ENCODE measurements at places on chromosomes 13 and 19.

- no peak for DNase-seq
These were observed 297.2 kb downstream of the DCT start for GRCh38 chr13:94182185-94182761.

DNA sequence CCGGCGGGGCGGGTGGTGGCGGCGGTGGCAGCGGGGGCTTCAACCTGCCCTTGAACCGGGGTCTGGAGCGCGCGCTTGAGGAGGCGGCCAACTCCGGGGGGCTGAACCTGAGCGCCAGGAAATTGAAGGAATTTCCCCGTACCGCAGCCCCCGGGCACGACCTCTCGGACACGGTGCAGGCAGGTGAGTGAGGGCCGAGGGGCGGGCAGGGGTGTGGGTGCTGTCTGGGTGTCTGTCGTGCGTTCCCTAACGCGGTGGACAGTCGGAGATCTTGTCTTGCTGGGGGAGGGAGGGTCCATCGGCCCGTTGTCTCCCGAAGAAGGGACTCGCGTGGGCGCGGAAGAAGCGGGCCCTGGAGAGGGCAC lies 533 bp downstream of the LRCH1 start:
- peak; percentile 45 for DNase-seq

- DNase-seq: no peak
These were observed 60.6 kb upstream of the ZNF724 start for GRCh38 chr19:23310729-23311211.

- peak; percentile 26 for DNase-seq
These were observed 1.5 kb downstream of the GSX1 start for GRCh38 chr13:27793507-27794367.

GRCh38 chr19:50667759-50668231 lies 18.6 kb downstream of the C19orf81 start:
- DNase-seq: no peak

DNA sequence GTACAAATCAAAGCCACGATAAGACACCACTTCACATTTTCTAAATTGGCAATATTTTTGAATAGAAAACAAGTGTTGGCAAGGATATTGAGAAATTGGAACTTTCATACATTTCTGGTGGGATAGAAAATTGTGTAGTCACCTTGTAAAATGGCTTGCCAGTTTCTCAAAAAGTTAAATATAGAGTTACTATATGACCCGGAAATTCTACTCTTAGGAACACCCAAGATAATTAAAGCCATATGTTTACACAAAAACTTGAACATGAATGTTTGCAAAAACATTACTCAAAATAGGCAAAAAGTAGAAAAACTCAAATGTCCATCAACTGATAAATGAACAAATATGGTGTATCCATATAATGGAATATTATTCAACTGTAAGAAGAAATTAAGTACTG lies 552.5 kb downstream of the TBC1D4 start:
- no peak for DNase-seq

DNA sequence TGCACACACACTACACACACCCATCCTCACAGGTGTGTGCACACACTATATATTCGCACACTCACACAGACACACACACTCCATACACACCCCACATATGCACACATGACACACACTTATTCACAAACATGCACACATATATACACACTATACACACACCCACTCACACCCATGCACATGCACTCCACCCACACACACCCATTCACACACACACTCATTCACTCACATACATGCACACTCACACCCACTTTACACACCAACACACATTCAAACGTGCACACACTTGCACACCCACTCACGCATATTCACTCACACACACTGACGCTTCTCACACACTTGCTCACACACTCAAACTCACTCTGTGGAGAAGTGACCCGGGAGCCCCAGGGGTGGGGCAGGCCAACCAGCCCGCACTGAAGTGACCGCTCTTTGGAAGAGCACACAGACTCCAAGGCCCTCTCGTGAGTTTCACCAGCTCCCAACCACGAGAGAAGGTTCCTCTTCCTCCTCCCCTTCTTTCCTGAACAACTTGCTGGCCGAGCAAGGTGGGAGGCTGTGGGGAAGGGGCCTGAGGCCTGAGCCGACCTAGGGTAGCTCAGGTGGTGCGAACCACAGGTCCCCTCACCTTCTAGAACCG lies 86.1 kb upstream of the TM9SF2 start:
- DNase-seq: no peak

DNA sequence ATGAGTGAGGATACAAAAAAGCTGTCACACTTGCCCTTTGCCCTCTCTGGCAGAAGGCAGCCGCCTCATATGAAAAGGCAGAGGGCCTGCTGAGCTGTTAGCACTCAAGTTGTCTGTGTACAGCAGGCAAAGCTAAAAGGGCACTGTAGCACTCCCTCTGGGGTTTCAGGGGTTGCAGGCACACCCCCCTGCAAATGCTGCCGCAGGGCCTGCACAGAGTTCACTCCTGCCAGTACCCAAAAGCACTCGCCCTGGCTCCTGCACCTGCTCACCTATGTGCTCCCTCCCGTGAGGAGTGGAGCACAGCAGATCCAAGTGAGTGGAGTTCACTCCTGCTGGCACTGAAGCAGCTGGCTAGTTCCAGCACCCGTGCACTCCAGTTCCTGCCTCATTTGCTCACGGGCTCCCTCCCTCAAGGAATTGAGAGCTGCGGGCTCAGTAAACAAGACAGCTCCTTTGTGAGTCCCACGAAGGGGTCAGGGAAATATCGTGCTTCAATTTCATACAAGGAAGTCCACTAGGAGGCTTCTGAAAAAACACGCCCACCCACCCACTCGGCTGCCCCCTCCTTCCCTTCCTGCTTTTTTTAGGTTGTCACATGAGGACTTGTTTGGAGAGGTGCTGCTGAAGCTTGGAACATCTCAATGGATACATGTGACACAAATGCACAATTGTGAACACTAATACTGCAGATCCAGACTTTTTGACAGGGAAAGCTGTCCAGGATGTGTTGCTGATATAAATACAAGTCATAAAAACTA lies 9.9 kb upstream of the RCBTB2 start:
- peak; percentile 44 for DNase-seq

DNA sequence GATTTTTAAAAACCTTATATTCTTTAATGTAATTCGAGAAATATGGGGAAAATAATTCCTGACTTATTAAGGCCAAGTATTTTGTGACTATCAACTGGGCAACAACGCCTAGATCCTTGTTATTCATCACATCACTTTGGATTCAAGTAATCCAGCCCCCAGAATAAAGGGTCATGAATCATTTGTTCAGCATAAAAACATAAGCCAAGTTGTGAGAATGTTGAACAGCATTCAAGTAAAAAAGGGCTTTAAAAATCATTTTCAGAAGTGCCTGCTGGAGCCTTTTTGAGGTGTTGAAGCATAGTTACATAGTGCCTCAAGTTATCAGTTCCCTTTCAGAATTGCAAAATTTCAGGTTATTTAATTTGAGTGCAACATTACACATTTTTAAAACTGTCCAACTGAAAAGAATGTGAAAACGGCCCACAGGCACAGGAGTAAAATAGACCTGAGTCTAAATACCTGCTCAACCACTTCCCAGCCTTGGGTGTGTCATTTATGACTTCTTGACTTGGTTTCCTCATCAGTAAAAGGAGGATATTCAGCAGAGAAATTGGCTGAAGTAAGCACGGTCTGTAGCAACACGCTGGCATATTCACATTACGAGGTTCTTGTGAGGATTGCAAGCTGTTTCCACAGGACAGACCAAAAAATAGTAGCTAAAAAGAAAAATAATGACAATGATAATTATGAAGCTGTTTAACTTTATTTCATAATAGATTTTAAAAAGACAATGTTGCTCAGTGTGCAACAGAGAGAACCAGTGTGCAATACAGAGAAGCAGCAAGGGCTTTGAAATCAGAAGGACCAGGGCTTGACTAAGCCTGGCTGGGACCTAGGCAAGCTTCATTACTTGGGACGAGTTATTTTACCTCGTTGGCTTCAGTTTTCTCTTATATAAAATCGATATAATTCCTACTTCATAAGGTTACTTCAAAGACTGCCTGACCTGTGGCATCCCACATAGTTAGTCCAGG lies 56.6 kb downstream of the MBNL2 start:
- no peak for DNase-seq

DNA sequence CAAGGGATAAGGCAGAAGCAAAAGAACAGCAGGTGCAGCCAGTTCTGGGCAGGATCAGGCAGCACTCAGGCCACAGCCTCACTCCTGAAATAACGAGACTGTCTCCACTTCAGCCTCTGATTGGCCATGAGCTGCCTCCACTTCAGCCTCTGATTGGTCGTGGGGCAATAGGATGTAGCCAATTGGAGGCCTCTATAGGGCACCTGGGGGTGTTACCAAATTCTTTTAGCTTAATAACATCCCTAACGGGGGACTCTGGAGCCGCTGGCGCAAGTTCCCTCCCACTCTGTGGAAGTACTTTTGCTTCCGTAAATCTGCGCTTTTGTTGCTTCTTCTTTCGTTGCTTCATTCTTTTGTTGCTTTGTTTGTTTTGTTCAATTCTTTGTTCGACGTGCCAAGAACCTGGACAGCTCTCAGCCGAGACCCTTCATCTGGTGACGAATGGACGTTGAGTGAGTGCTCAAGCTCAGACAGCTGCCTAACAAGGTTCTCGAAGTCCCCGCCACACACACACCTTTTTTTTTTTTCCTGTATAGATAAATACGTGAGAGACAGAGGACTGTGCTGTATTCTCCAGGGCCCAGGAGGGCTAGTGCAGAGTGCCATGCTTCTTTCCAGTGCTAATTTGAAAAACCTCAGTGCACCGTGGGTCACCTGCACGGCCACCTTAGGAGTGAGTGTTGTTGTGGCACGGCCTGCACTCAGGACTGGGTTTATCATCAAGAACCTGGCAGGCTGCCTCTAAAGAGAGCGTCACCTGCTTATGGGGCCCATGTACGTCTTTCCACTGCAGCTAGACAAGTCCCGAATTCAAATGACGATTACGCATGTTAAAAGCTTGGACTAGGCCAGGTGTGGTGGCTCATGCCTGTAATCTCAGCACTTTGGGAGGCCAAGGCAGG lies 32.0 kb upstream of the TUBGCP3 start:
- peak; percentile 82 for DNase-seq

DNA sequence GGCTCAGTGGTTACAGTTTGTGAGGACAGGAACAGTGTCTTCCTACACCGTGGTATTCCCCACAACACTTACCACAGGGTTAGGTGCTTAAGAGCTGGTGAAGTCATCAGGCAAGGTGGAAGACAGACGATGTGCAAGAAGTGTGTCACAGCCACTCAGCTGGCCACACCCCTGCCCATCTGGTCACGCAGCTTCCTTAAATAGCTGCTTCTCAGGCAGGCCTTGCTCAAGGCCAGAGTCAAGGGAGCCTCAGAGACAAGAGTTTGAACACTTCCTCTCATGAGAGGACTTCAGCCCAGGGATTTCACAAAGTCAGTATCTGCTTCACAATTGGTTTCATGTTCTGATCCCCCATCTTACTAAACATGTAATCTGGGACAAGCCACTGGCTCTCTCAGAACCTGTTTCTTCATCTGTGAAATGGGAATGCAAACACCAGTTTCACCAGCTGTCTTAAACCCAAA lies 80.3 kb upstream of the FRY start:
- no peak for DNase-seq

DNA sequence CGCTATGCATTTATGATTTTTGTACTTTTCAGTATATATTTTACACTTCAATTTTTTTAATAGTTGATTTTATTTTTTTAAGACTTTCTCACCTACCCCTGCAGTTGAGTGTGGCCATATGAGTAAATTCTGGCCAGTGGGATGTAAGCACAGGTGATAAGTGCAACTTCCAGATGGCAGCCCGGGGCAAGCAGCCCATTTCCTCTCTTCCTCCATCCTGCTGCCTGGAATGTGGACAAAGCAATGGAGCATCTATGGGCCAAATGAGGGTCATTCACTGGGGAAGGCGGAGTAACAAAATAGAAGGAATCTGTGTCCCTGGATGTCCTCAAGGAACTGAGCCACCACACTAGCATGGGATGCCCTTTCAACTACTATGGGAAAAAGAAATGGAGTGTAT lies 12.3 kb downstream of the RFXAP start:
- DNase-seq: no peak

- no peak for DNase-seq
These were observed 307.9 kb upstream of the MAB21L1 start for GRCh38 chr13:35784286-35784951.

DNA sequence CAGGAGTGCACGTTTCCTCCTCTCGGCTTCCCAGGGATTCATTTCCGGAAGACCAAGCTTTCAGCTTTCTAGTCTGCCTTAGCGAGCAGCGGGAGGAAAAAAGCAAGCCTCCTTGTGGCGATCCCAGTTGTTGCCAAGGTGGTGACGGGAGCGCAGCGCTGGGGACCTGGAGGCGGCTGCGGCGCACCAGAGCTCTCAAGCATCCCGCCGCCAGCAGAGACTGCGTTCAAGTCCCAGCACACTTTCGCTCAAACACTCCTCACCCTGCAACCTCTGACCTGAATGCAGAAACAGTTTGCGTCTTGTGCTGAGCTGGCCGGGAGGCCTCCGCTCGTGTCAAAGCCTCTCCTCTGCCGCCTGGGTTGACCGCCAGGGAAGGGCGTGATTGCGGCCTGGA lies 4.9 kb downstream of the GSX1 start:
- DNase-seq: peak; percentile 87

DNA sequence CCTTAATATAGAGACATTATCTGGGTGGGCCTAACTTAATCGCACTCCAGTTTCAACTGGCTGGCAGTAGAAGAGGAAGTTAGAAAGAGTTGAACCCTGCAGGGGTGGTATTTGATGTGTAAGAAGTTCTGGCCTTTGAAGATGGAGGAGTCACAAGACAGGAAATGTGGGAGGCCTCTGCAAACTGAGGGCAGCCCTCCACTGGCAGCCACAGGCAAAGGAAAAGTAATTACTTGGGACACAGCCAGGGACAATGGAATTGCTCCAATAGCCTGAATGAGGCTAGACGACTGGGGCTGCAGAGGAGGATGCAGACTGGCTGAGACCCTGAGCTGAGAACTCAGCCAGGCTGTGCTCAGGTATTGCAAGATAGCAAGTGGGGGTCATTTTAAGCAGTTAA lies 703.3 kb upstream of the ARGLU1 start:
- DNase-seq: peak; percentile 7

- no peak for DNase-seq
These were observed 21.2 kb upstream of the CD177 start for GRCh38 chr19:43332058-43332922.

DNA sequence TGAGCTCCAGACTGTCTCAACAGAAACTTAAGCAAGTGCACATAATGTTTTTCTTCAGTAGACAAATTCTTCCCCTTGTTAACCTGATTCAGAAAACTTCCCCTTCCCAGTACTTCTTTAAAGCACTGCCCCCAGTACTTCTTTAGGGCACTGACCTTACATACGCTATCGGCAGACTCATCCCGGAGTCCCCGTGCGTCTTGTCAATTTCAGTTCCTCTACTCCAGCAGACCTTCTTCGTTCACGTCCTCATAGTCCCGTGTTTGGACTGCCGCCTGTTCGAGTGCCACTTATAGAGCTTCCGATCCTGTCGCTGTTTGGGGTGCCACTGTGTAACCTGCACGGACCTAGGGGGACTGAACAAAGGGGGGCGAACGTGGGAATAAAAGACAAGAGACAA lies 29.0 kb downstream of the ZNF627 start:
- no peak for DNase-seq

Measured in ELF-1 (cell line).